Articular chondrocyte of knee joint (primary cell): ENCODE measurements at places on chromosomes 2 and 18. TPM values are rescaled to one million over a fixed set of nuclear protein-coding genes. Genes with fewer than 3 reads are reported as not detected.

MYO7B gene
- 0.11 and 0.13 TPM in 2 replicates for total RNA-seq

RASGRP3 gene
- 0.32 and 0.39 TPM in 2 replicates for total RNA-seq

PKDCC gene
- 12.3 and 15.6 TPM in 2 replicates for total RNA-seq

MRPL30 gene
- total RNA-seq: 36.6 and 40.8 TPM in 2 replicates

MSH2 gene
- 18.7 and 27.6 TPM in 2 replicates for total RNA-seq

SP140 gene
- 0.26 and 0.43 TPM in 2 replicates for total RNA-seq

ZBTB7C gene
- total RNA-seq: 2.1 and 2.5 TPM in 2 replicates

PSD4 gene
- 4.2 and 5.1 TPM in 2 replicates for total RNA-seq

RAMP1 gene
- total RNA-seq: 6.8 TPM in 2 replicates

LGALSL gene
- total RNA-seq: 8.3 and 9.8 TPM in 2 replicates

FTCDNL1 gene
- total RNA-seq: 0.13 and 0.76 TPM in 2 replicates

SERPINB13 gene
- total RNA-seq: not detected in 2 replicates

GPR39 gene
- total RNA-seq: 1.3 and 4.9 TPM in 2 replicates

EPHA4 gene
- 24.6 and 36.0 TPM in 2 replicates for total RNA-seq

CPS1 gene
- 28.2 and 37.2 TPM in 2 replicates for total RNA-seq

UPP2 gene
- 0.11 and 0.13 TPM in 2 replicates for total RNA-seq

KANSL1L gene
- total RNA-seq: 30.4 and 34.3 TPM in 2 replicates

CYS1 gene
- total RNA-seq: 5.0 and 8.3 TPM in 2 replicates

NCKAP5 gene
- 0.13 and 0.22 TPM in 2 replicates for total RNA-seq

FBXO15 gene
- 0.26 and 0.86 TPM in 2 replicates for total RNA-seq

ATG4B gene
- 45.7 and 47.6 TPM in 2 replicates for total RNA-seq

EGR4 gene
- not detected in 2 replicates for total RNA-seq

ANKRD30B gene
- under 0.01 TPM in 1 of 2 replicates, not detected in the other for total RNA-seq
